Fibroblast of skin of right biceps (primary cell): ENCODE measurements at places on chromosomes 16 and 17.

- DNase-seq: peak; percentile 68
Measured at GRCh38 chr16:55663765-55664677, 8.2 kb downstream of the SLC6A2 start.

DNA sequence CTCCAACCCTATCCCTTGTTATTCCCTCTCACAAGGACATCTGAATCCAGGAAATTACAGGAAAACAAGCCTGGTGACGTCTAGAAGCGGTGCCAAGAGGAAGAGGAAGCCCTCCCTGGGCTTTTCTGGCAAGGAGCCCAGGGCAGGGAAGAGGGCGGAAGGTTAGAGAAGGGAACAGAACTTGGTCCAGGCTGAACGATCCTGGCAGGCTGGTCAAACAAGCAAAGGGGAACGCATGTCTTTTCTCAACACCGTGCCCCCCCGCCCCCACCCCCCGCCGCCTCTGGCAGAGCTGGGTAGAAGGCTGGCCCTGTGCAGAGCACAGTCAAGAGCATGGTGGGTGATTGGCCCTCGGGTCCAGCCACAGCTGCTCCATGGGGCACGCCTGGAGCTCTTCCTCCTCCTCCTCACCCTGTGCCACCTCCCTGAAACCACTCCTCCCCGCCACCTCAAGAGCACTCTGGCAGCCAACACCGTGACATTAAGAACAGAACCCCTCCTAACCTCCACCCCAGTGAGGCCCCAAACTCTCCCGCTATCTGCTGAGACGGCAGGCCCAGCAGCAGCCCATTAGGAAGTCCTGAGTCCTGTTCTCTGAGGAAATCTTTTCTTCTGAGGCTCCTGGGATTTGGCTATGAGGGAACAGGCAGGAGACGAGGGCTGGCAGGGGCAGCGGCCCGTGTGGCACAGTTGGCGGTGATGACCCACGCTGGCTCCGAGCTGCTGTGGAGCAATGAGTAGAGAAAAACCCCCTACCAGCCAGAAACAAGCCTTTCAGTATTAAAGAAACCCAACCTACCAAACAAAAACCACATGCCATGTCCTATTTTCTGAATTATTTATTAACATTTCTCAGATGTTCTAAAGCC is 7.3 kb downstream of the C16orf86 start:
- DNase-seq: no peak

- DNase-seq: peak; percentile 34
Measured at GRCh38 chr16:55668340-55669281, 12.8 kb downstream of the SLC6A2 start.

DNA sequence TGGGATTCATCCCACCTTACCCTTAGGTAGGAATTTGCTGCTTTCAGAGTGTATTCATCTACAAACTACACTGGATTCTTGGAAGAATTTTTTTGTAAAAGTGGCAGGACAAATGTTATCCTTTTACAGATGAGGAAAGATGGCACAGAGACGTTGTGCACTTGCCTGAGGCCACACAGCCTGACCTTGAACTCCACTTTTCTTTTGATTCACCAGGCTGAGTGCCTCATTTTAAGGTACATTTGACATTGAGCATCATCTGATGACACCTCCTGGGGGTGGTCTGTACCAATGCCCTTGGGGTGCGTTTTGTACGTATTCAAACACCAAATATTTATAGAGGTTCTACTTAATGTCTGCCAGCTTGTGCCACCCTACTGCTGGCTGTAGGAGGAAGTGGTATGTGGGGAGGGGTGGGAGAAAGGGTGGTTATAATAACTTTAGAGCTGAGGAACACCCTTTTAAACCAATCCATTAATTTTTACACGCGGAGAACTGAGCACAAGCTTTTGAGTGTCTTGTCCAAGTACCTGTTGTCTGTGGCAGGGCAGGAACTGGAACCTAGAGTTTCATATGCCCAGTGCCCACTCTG is 29.1 kb downstream of the HS3ST3B1 start:
- no peak for DNase-seq

DNA sequence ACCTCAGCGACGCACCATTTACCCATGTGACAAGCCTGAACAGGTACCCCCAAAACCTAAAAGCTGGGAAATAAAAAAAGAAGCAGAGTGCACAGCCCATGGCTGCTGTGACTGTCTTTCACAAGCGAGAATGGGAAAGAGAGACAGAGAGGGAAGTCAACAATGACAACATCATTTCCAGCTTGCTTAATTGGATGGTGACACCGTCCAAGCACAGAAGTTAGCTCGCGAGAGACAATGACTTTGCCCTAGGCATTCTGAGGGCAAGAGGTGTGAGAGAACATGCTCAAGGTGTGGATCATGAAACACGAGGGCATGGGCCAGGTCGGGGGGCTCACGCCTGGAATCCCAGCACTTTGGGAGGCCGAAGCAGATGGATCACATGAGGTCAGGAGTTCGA is 19.3 kb upstream of the NSMCE1 start:
- no peak for DNase-seq

- DNase-seq: no peak
Measured at GRCh38 chr16:49462989-49463371, 89.4 kb downstream of the C16orf78 start.

GRCh38 chr17:5866978-5867377 is 203.2 kb upstream of the WSCD1 start:
- DNase-seq: no peak

- DNase-seq: no peak
Measured at GRCh38 chr16:50957056-50957455, 194.0 kb downstream of the SALL1 start.

- no peak for DNase-seq
Measured at GRCh38 chr16:522320-523096, 5.0 kb upstream of the CAPN15 start.

DNA sequence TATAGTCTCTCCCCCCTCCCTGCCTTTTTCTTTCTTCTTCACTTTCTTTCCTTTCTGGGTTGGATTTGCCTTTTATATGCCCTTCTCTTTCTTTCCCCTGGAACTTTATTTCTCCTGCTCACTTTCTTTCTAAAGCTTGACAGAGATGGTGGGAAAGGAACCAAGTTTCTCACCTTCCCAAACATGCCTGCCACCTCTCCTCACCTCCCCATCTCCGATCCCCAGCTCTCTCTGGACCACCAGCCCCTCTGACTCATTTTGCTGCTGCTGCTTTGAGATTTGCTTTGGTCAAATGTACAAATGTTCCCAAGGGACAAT is 6.7 kb upstream of the LHX1 start:
- no peak for DNase-seq

DNA sequence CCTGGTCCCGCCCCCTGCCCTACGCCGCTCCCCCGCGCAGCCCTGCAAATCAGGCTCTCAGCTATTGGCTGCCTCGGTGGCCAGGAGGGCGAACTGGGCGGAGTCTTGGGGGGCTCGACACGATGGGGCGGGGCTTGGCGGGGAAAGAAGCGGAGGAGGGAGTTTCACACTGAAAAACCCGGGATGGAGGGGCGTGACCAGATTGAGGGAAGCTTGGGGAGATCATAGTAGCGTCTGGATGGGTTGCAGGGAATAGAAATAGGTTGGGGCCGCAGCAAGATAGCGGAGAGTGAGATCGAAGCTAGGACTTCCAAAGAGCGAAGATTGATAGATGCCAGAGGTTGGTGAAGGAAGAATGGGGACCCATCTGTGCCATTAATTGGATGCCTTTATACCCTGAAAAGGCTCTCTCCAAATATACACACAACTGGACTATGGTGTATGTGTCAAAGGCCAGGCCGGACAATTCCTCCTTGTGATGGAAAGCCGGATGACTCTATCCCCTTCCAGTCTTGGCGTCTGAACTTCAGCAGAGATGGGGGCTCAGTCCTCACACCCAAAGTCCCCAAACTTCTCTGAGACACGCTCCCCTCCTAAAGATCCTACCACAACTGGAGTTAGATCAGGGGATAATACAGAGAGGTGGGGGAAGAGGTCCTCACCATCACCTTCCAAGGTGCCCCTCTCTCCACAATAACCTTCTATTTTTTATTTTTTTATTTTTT is 376 bp upstream of the STAC2 start:
- peak; percentile 73 for DNase-seq

GRCh38 chr16:24009098-24009497 is 173.3 kb downstream of the PRKCB start:
- DNase-seq: no peak

GRCh38 chr16:27598220-27598619 is 48.3 kb downstream of the KATNIP start:
- DNase-seq: no peak

DNA sequence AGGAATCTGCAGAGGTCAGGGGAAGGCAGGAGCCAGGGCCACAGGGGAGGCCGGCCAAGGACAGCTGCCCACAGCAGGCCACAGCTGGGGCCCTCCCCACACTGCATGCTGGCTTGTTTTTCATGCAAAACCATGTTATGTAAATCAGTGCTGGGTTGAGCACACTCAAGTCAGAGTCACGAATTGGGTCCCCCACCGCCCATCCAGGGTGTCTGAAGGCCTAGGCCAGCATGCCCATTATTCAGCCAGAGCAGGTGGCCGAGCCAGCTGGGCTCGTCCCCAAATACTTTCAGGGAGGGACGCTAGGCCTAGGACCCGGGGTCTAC is 51.2 kb upstream of the TOB1 start:
- no peak for DNase-seq

DNA sequence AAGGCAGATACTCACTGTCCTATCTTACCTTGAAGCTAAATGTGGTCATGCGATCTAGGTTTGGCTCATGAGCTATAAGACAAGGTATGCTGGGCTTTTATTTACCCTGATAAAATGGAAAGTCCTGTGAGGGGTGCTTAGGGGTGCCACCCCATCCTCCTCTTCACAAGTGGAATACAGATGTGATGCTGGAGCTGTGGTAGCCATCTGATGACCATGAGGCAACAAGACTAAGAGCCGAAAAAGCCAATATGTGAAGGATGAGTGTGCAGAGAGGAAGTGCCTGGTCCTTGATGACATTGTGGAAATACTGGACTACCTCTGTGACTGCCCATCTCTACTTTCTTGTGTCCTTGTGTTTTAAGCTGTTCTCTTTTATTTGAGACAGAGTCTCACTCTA is 58.1 kb upstream of the TMC5 start:
- DNase-seq: no peak
